IMR-90 (cell line): ENCODE measurements at places on chromosomes 5 and 9.

- no peak for DNase-seq
Measured at GRCh38 chr9:36006549-36007315, 30.0 kb upstream of the RECK start.

GRCh38 chr9:81814794-81815464 lies 113.3 kb upstream of the SPATA31D4 start:
- no peak for DNase-seq

GRCh38 chr5:126967808-126968466 lies 62.4 kb downstream of the MARCHF3 start:
- DNase-seq = no peak

DNA sequence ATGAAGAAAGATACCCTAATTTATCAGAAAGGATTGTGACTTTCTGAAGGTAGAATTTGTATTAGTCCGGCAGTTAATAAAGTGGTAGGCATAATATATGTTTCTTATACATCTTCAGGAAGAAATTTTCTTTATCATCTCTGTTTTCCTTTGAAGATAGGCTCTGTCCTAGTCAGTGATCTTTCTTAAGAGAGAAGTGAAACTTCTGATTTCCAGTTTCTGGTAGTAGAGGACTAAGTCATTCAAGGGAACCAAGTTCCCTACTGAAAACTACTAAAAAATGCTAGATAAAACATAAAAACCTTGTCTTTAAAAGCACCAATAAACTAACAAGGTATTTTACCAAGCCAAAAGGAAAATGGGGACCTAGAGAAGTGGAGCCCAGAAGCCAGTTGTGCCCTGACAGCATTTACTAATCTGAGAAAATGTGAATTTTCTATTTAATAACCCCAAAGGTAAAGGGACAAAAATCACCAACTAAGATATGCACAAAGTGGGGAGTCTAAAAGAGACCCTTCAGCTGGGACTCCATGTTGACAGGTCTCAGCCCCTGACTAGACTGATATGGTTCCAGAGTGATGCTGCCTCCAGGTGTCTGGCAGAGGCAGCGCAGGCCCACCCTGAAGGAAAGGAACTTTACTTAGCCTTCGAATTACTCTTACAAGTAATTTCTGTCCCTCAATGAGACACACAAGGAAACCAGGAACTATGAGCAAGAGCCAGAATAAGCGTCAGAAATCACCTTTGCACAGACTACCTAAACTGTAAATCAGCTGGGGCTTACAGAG lies 72.7 kb downstream of the FAM78A start:
- no peak for DNase-seq

- no peak for DNase-seq
Measured at GRCh38 chr5:61299261-61299681, 32.8 kb upstream of the ZSWIM6 start.

DNA sequence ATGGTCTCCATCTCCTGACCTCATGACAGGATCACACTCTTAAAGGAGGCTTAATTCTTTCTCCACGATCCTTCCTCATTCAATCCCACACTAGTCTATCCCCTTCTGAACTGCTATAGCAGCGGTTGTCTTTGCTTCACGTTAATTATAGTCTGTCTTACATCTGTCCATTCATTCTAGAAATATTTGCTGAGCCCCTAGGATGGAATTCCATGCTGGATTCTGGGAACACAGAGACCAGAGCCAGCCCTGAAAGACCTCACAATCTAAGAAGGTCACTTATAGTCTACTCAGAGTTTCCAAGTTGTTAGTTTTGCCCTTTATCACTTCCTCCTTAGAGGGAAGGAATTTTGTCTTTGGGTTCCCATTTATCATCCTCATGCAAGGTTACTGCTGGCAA lies 193.5 kb downstream of the GAS1 start:
- DNase-seq = no peak

DNA sequence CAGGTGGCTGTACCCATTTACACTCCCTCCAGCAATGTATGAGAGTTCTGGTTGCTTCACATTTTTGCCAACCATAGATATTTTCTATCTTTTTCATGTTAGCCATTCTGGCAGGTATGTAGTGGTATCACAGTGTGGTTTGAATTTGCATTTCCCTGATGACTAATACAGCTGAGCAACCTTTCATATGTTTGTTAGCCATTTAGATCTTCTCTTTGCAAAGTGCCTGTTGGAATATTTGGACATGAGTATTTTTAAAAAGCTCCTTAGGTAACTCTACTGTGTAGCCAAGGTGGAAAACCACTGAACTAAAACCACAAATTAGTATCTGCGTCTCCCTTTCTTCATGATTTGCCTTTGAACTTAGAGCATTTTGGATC lies 31.9 kb downstream of the IRF1 start:
- peak; percentile 75 for DNase-seq

DNA sequence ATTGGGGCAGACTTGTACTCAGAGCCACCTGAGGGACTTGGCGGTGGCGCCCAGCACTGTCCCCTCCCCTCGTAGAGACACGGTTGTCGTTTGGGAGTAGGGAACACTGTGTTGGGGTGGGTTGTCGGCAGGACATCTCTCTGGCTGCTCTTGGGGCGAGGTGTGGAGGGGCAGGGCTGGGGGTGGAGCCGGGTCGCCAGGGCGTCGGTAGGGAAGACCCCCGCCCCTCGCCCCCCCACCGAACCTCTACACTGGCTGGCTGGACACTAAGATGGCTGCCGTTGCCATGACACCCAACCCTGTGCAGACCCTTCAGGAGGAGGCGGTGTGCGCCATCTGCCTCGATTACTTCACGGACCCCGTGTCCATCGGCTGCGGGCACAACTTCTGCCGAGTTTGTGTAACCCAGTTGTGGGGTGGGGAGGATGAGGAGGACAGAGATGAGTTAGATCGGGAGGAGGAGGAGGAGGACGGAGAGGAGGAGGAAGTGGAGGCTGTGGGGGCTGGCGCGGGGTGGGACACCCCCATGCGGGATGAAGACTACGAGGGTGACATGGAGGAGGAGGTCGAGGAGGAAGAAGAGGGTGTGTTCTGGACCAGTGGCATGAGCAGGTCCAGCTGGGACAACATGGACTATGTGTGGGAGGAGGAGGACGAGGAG lies 778 bp downstream of the TRIM41 start:
- peak; percentile 40 for DNase-seq

DNA sequence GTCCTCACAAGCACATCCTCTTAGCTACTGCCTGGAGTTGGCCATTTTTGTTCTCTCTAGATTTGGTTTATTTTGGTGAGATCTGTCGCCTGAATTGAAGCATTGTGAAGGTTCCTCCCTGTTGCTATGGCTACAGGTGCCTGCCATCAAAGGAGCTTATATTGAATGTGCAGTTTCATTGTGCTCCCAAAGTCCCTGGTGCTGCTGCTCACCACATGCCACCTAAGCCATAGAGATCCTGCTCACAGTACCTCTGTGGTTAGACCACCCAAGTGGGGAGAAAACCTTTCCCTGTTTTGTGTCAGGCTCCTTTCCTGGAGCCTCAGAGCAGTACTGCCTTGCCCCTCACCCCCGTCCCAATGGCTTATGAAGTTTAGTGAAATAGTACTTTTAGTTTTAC lies 383.4 kb downstream of the TMEM38B start:
- no peak for DNase-seq

GRCh38 chr9:127637322-127637847 lies 25.3 kb downstream of the STXBP1 start:
- peak; percentile 87 for DNase-seq

GRCh38 chr5:65926893-65927292 lies 518 bp downstream of the ERBIN start:
- DNase-seq = no peak

GRCh38 chr5:67073045-67073680 lies 123.4 kb downstream of the CD180 start:
- DNase-seq = no peak

GRCh38 chr5:179797741-179798140 lies 4.0 kb downstream of the LTC4S start:
- no peak for DNase-seq

GRCh38 chr5:14204785-14205321 lies 61.7 kb downstream of the TRIO start:
- DNase-seq = peak; percentile 82

GRCh38 chr9:68462105-68462775 lies 78.4 kb downstream of the TMEM252 start:
- no peak for DNase-seq

- peak; percentile 13 for DNase-seq
Measured at GRCh38 chr5:76660360-76660759, 37.2 kb upstream of the F2RL2 start.

DNA sequence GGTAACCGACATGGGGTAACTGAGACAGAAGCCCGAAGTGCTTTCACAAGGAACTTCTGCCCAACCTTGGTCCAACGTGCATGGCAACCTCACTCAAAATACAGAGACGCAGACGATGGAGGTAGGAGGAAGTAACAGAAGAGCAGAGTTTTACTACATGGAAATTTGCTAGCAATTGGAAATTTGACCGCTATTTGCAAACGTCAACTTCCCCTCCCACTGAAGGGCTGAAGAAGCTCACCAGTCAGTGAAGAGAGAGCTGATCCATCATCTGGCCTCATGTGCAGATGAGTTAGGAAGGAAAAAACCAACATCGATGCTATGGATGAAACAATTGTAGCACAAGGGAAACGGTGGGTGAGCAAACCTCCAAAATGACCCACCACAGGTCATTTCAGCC lies 196.7 kb downstream of the RGS3 start:
- no peak for DNase-seq

GRCh38 chr5:318341-318897 lies 3.1 kb upstream of the AHRR start:
- DNase-seq = peak; percentile 46

DNA sequence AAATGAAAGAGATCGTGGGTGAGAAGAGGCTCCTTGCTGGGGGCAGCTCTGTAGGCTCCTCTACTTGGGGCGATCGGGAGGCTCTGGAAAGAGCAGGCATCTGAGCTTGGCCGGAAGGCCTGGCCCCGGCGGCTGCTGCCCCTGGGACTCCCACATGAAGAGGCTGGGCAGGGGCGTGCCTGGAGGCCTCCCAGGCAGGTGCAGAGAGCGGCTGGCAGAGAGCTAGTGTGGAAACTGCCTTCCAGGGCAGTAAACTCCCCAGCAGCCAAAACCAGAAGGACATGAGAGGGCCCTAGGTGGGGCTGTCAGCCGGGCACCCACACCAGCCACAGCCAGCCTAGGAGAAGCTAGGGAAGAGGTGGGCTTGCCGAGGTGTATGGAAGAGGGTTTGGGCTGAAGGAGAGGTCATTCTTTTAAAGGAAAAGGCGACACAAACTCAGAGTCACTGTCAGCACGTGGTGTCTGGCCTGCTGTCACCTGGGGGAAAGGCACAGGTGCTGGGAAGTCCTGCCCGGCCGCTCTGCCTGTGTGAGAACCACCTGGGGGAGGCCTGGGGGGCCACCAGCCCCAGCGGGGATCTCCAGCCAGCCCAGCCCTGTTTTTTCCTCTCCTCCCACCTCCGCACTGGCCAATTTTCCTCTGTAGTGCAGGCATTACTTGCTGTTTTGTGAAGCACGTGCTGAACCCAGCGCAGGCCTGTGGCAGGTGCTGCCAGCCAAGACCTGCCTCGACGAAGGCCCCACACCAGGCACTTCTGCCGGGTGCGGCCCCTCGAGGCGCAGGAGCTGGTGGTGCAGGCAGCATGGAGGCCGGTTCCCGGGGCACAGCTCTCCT lies 44.8 kb upstream of the EGFL7 start:
- no peak for DNase-seq

DNA sequence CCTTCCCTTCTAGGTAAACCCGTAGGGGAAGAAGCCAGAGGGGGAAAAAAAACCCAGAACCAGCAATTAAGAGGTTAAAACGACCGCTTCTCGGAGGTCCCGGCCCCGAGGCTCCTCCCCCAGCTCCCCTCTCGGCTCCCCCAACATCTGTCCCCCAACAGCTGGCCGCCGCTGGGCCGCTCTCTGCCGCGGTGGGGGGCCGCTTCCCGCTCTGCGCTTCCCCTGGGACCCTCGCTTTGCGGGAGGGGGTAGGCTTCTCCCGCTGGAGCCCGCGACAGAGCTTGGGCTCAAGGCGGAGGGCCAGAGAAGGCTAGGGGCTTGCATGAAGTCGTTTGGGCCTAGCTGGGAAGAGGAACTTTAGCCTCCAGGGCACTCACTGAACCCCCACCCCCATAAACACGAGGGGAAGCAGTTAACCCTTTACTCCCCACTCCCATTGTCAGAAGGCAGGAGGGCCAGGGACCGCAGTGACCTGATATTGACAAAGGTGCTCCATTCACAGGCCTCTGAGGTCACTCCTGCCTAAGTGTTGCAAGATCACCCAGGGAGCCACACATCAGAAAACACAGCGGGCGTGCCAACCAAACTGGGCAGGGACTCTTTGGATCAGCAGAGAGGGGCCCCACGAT lies 7.5 kb downstream of the LHX6 start:
- DNase-seq = no peak

- DNase-seq = no peak
Measured at GRCh38 chr9:133569891-133570690, 35.6 kb downstream of the ADAMTSL2 start.

DNA sequence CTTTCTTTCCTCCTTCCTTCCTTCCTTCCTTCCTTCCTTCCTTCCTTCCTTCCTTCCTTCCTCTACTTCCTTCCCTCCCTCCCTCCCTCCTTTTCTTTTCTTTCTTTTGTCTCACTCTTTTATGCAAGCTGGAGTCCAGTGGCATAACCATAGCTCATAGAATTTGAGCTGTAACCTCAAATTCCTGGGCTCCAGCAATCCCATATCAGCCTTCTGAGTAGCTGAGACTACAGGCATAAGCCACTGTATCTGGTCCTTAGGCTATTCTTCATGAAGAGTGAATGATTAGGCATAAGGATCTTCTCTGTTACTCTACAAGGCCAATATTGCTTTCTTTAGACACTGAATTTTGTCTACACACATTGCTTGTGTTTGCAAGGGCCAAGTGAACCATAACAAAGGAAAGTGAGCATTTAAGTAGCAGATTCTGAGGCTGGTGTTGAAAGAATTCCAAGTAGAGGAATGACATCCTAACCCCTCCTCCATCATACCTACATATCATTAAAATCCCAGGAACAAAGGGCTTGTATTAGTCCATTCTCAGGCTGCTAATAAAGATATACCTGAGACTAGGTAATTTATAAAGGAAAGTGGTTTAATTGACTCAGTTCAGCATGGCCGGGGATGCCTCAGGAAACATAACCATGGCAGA lies 293.2 kb downstream of the HCN1 start:
- DNase-seq = no peak

DNA sequence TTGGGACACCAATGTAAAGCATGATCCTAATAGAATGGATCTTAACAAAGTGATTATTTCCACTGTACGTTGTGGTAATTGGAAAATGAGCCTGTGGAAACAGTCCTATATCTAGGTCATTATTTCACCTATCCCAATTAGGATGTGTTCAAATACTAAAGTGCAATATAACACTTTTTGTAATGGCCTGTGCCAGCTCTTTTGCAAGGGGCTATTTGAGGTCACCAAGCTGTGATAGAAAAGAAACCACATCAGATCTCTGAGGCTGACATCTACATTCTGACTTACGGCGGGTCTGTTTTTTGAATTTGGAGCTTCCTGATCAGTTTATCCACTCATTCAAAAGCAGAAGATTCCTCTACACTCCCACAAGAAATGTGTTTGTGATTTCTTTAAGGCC lies 150.0 kb downstream of the TLE1 start:
- DNase-seq = no peak

DNA sequence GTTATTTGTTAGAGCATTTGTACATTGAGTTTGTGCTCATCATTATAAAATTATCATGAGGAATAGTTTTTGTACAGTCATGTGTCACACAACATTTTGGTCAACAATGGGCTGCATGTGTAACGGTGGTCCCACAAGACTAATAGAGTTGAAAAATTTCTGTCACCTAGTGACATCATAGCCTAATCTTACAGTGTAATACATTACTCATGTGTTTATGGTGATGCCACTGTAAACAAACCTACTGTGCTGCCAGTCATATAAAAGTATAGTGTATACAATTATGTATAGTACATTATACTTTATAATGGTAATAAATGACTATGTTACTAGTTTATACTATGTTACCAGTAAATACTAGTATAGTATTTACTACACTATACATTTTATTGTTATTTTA lies 3.0 kb upstream of the CAMK4 start:
- DNase-seq = no peak
